ENCODE measurements at places on chromosomes 7 and 10.

DNA sequence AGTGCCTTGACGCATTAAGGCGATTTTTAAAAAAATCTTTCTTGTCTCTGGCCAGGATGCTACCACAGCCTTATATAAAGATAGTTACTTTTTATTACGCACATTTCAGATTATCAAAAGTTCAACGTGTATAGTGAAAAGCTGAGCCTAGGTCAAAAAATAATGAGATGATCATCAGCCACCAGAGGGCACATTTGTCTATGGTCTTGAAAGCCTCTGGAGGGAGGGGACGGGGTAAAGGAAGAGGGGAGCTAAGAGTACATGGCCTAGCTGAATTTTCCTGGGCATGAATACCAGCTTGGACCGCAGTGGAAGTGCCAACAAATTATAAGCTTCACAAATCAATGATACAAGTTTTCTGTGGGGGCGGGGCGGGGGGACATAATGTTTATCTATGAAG, 285.9 kb upstream of the SMIM30 start:
- DNase-seq, result peak; percentile 56

- no peak for DNase-seq
These were observed 2.0 kb downstream of the GPR85 start for GRCh38 chr7:113084496-113085172.

GRCh38 chr10:74863551-74863950, 37.2 kb downstream of the KAT6B start:
- no peak for DNase-seq

DNA sequence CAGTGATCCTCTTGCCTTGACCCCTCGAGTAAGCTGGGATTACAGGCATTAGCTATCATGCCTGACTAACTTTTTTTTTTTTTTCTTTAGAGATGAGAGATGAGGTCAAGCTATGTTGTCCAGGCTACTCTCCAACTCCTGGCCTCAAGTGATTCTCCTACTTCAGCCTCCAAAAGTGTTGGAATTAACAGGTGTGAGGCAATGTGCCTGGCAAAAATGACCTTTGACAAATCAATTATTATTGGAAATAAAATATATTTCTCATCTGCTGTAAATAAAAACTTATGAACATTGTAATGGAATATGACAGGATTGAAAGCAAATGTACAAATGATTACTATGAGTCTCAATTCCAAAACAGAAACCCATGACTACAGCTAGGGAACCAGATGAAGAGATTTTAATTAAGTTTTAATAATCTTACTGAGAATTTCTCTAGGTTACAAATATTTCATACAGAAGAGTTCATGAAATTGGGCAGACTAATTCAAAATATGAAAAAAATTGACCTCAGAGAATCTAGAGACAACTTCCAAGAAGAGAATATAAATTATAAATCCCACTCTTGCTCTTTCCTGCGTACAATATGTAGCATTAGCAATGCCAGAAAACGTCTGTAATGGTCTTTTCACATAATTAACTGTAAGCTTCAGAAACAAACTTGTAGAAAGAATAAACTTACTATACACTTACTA, 414.7 kb downstream of the DGKB start:
- no peak for DNase-seq

- no peak for DNase-seq
These were observed 34.4 kb downstream of the FHIP2A start for GRCh38 chr10:114855776-114856543.

Data from COLO829 (cell line).